Activated naive CD8-positive, alpha-beta T cell treated with anti-CD3 and anti-CD28 coated beads for 36 hours (primary cell): ENCODE measurements at places on chromosomes 4 and X.

GRCh38 chrX:139905051-139905450 is 27.8 kb downstream of the ATP11C start:
- H3K4me1 ChIP-seq, result peaks cover 16% of the 10 kb centered on the region
- no peaks in the 10 kb centered on the region for H3K27me3 ChIP-seq
- no peak for DNase-seq

DNA sequence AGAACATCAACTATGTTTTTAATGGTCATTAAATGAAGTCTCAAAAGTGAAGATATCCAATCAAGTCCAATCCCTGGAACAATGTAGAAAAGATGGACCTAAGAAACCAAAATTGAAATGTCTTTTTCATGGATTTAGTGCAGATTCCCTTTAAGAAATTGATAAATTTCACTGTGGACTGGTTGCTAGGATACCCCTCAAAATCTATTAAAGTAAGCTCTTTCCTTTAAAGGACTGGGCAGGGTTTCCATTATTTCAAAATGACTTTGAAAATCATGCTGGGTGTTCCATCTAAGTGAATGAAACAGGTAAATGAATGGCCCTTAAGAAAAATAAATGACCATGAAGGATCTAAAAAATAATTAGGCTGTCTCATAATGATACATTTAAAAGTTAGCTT is 28.6 kb downstream of the PLRG1 start:
- H3K4me1 ChIP-seq, result no peaks in the 10 kb centered on the region
- H3K4me3 ChIP-seq, result no peak overlapping the region
- no peak overlapping the region for H3K27ac ChIP-seq
- H3K27me3 ChIP-seq, result peaks cover 38% of the 10 kb centered on the region

- no peak overlapping the region for H3K27ac ChIP-seq
- H3K4me1 ChIP-seq, result no peaks in the 10 kb centered on the region
- DNase-seq, result no peak
- peaks cover 27% of the 10 kb centered on the region for H3K27me3 ChIP-seq
- no peaks in the 10 kb centered on the region for H3K36me3 ChIP-seq
These were observed 11.9 kb downstream of the SMIM31 start for GRCh38 chr4:164765833-164766232.

GRCh38 chr4:166512267-166512666 is 639.2 kb downstream of the TLL1 start:
- DNase-seq, result no peak
- H3K27me3 ChIP-seq, result no peaks in the 10 kb centered on the region
- no peak overlapping the region for H3K27ac ChIP-seq
- H3K4me1 ChIP-seq, result no peaks in the 10 kb centered on the region

DNA sequence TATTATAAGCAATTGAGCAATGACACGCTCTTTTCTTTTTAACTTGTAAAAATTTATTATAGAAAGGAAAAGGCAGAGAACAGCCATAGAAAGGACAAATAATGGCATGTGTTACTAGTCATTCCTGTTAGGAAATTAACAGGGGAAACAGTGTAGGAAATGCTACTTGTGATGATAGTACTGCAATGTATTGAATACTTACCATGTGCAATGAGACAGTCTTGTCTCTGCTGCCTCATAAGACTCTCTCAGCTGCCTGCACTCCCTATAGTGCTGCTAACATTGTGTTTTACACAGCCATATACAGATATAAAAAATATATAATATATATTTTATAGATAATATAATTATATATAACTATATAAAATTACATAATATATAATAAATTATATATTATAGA is 62.3 kb upstream of the SHOX start:
- H3K36me3 ChIP-seq, result no peaks in the 10 kb centered on the region
- DNase-seq, result no peak
- no peaks in the 10 kb centered on the region for H3K4me1 ChIP-seq
- H3K27me3 ChIP-seq, result no peaks in the 10 kb centered on the region

DNA sequence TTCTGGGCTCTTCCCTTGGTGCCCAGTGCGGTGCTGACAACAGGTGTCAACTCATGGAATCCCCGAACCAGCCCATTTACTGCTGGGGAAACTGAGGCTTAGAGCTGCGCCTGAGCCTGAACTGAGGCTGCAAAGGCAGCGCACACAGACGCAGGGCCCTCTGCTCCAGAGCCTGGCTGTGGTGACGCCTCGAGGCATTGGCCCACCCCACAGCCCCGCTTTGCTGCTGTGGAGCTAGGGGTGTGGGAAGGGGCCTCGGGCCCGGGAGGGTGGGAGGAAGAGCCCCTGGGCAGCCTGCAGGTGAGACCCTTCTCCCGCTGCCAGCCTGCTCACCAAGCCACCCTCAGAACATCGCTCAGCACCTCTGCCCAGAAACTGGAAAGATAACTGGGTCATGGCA is 97.4 kb upstream of the LRPAP1 start:
- DNase-seq, result no peak
- no peaks in the 10 kb centered on the region for H3K36me3 ChIP-seq
- no peak overlapping the region for H3K27ac ChIP-seq
- H3K4me3 ChIP-seq, result no peak overlapping the region

- H3K27me3 ChIP-seq, result no peaks in the 10 kb centered on the region
- no peaks in the 10 kb centered on the region for H3K4me1 ChIP-seq
- no peak overlapping the region for H3K27ac ChIP-seq
- H3K4me3 ChIP-seq, result no peak overlapping the region
- DNase-seq, result no peak
- no peaks in the 10 kb centered on the region for H3K36me3 ChIP-seq
These were observed 687.3 kb upstream of the ACTRT1 start for GRCh38 chrX:128739539-128739938.

GRCh38 chrX:43313035-43313434 is 343.1 kb upstream of the MAOA start:
- no peaks in the 10 kb centered on the region for H3K27me3 ChIP-seq
- peaks cover 1% of the 10 kb centered on the region for H3K4me1 ChIP-seq
- H3K4me3 ChIP-seq, result no peak overlapping the region
- no peak overlapping the region for H3K27ac ChIP-seq
- H3K36me3 ChIP-seq, result no peaks in the 10 kb centered on the region

DNA sequence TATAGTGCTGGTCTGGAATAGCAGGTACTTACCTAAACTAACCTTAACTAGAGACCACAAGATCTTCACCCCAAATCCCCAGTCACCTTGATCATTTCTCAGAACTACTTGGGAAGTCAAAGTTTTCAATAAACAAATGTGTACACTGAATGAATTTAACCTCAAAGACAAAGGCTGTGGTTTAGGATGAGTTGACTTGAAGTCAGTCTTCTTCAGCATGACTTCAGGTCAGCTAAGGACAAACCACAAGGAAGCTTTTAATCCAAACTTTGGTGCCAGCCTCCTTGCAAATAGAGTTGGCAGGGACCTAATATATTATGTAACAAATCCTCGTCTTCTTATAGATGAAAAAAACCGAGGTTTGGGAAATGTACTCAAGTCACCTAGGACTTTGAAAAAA is 21.2 kb upstream of the VCX2 start:
- no peak for DNase-seq
- no peak overlapping the region for H3K27ac ChIP-seq
- H3K36me3 ChIP-seq, result no peaks in the 10 kb centered on the region
- no peak overlapping the region for H3K4me3 ChIP-seq
- no peaks in the 10 kb centered on the region for H3K27me3 ChIP-seq

DNA sequence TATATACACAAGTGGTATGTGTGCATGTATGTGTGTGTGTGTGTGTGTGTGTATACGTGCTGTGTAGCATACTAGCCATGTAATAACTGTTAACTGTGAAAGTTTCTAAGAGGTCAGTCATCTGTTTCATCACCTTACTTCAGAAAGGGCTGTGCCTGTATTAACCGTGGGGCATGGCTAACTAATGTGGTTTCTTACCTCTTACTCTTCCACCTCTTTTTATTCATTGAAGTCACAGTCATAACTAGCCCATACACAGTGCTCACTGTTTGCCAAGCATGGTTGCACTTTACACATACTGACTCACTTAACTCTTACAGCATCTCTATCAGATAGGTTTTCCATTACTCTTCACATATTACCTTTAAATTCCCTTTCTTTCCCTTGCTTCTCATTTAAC is 23.7 kb upstream of the LRAT start:
- H3K4me1 ChIP-seq, result no peaks in the 10 kb centered on the region
- H3K27me3 ChIP-seq, result peaks cover 27% of the 10 kb centered on the region
- H3K27ac ChIP-seq, result no peak overlapping the region
- H3K4me3 ChIP-seq, result no peak overlapping the region

DNA sequence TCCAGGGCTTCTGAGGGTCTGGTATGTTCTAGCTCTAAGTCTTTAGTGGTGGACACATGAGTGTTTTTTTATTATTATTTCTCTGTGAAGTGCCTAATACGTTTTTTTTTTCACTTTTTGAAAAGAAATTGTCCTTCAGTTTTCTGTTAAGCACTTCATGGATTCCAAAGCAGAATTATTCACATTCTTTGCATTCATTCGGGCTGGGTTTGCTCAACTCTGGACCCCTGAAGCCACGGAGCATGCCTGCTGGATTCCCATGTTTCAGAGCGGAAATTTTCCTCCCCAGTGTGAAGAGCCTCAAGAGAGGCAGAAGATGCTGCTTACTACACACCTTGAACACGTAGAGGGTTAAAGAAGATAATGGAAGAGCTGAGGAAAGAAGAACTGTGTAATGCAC is 107.5 kb downstream of the EGF start:
- H3K4me1 ChIP-seq, result peaks cover 16% of the 10 kb centered on the region
- H3K27me3 ChIP-seq, result no peaks in the 10 kb centered on the region
- no peak for DNase-seq
- no peaks in the 10 kb centered on the region for H3K36me3 ChIP-seq

GRCh38 chr4:119715490-119716445 is 87.2 kb upstream of the PDE5A start:
- no peaks in the 10 kb centered on the region for H3K4me1 ChIP-seq
- peaks cover 2% of the 10 kb centered on the region for H3K36me3 ChIP-seq
- no peak for DNase-seq
- H3K27me3 ChIP-seq, result no peaks in the 10 kb centered on the region
- no peak overlapping the region for H3K27ac ChIP-seq

- no peaks in the 10 kb centered on the region for H3K36me3 ChIP-seq
- no peak within 1 kb of the TSS for H3K27ac ChIP-seq
- no peak for DNase-seq
- H3K4me1 ChIP-seq, result no peaks in the 10 kb centered on the region
- peaks cover 35% of the 10 kb centered on the region for H3K27me3 ChIP-seq
These were observed at the start of gene CPZ for GRCh38 chr4:8592366-8593263. CPZ (plus strand) TSS chr4:8592765; CDS start chr4:8592834, 69 bp downstream.

DNA sequence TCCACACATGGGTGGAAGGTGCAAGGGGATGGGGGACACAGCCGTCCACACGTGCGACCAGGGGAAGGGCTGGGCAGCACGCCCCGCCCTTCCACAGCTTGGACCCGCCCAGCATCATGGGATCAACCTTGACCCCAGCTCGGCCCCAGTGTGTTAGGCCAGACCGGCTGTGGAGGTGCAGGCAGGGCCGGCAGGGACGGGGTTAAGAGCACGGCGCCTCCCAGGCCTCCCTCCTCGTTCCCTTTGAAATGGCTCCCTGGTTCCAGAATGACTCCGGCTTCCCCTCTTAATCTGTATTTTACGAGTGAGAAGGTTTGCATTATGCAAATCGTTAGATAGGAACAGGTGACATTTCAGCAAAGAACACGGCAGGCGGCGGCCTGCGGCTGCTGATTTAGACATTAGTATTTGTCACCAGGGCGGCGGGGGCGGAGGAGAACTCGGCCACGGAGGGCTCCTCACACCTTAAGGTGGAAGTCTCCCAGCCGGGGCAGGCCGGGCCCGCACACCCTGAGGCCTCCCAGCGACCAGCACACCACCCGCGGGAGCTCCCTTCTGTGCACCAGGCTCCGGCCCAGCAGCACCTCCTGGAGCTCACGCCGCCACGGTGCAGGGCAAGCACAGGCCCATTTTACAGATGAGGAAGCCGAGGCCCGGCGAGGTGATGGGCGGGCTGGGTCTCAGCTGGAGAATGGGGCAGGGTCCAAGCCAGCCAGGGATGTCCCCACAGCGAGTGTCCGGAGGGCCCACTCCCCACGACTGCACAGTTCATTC is 116.1 kb downstream of the FAM53A start:
- no peak overlapping the region for H3K27ac ChIP-seq
- H3K4me1 ChIP-seq, result peaks cover 3% of the 10 kb centered on the region
- no peaks in the 10 kb centered on the region for H3K36me3 ChIP-seq
- DNase-seq, result no peak
- no peak overlapping the region for H3K4me3 ChIP-seq

- DNase-seq, result no peak
- no peak overlapping the region for H3K4me3 ChIP-seq
- H3K27ac ChIP-seq, result no peak overlapping the region
- H3K36me3 ChIP-seq, result peaks cover 5% of the 10 kb centered on the region
- peaks cover 26% of the 10 kb centered on the region for H3K4me1 ChIP-seq
These were observed 36.6 kb downstream of the ANAPC10 start for GRCh38 chr4:145061318-145061920.

- no peaks in the 10 kb centered on the region for H3K36me3 ChIP-seq
- no peak overlapping the region for H3K4me3 ChIP-seq
- no peak for DNase-seq
- no peak overlapping the region for H3K27ac ChIP-seq
- no peaks in the 10 kb centered on the region for H3K27me3 ChIP-seq
- no peaks in the 10 kb centered on the region for H3K4me1 ChIP-seq
These were observed 76.5 kb downstream of the COL4A5 start for GRCh38 chrX:108516184-108516583.
